ENCODE measurements at places on chromosomes 11 and 22. TPM values are rescaled to one million over a fixed set of nuclear protein-coding genes. Genes with fewer than 3 reads are reported as not detected.

GRCh38 chr11:91947215-91947820 is 277.3 kb upstream of the FAT3 start:
- H3K27ac ChIP-seq, result peak overlapping the region; percentile 6
- H3K4me1 ChIP-seq, result peaks cover 18% of the 10 kb centered on the region
- DNase-seq, result peak; percentile 49

GRCh38 chr22:24683691-24684090 is 80.7 kb downstream of the GGT1 start:
- H3K36me3 ChIP-seq, result no peaks in the 10 kb centered on the region
- no peaks in the 10 kb centered on the region for H3K4me1 ChIP-seq
- H3K4me3 ChIP-seq, result no peak overlapping the region
- H3K27ac ChIP-seq, result no peak overlapping the region
- no peaks in the 10 kb centered on the region for H3K27me3 ChIP-seq

DNA sequence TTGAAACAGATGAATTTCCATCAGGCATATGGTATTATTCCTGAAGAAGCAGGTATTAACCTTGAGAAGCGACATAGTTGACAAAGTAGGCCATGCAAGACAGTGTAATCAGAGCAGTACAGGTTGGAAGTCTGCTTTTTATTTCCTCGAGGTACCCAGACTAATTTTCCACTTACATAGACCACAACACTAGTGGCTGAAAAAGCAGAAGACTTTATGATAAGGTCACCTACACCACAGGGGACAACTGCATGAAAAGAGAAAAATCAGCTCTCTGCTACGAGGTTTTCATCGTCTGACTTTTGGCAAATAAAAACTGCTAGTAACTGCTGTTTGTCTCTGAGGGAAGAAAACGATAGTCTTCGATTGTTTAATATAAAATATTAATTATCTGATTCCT is 77.5 kb downstream of the CNTN5 start:
- no peak overlapping the region for H3K27ac ChIP-seq
- DNase-seq, result no peak
- no peaks in the 10 kb centered on the region for H3K4me1 ChIP-seq
- no peaks in the 10 kb centered on the region for H3K27me3 ChIP-seq
- no peaks in the 10 kb centered on the region for H3K36me3 ChIP-seq

GRCh38 chr11:120248551-120249278 is 8.8 kb downstream of the POU2F3 start:
- no peak overlapping the region for H3K27ac ChIP-seq
- peaks cover 4% of the 10 kb centered on the region for H3K4me1 ChIP-seq
- no peak overlapping the region for H3K4me3 ChIP-seq
- no peaks in the 10 kb centered on the region for H3K36me3 ChIP-seq
- DNase-seq, result no peak

- H3K27ac ChIP-seq, result no peak overlapping the region
- no peaks in the 10 kb centered on the region for H3K27me3 ChIP-seq
- no peaks in the 10 kb centered on the region for H3K4me1 ChIP-seq
- DNase-seq, result no peak
Observed at GRCh38 chr22:49094151-49094550, 733.5 kb downstream of the BRD1 start.

- H3K36me3 ChIP-seq, result no peaks in the 10 kb centered on the region
- DNase-seq, result peak; percentile 37
- peaks cover 6% of the 10 kb centered on the region for H3K27me3 ChIP-seq
- H3K27ac ChIP-seq, result no peak overlapping the region
Observed at GRCh38 chr22:43412808-43413795, 1.3 kb downstream of the MPPED1 start.

DNA sequence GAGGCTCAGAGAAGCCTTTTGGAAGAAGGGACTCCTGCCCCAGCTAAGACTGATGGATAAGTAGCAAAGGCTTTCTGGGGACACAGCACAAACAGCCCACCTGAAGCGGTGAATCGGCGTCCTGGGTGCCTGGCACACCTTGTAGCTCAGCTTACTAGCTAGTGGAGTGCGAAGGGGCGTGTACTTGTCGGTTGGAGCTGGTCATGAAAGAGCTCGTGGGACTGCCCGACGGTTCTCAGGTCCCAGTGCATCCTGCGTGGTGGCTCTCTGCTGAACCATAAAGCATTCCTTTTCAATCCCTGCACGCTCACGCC is 690 bp upstream of the UVRAG start:
- peaks cover 24% of the 10 kb centered on the region for H3K4me1 ChIP-seq
- H3K4me3 ChIP-seq, result peak overlapping the region; percentile 41
- H3K27me3 ChIP-seq, result no peaks in the 10 kb centered on the region
- no peak for DNase-seq

DNA sequence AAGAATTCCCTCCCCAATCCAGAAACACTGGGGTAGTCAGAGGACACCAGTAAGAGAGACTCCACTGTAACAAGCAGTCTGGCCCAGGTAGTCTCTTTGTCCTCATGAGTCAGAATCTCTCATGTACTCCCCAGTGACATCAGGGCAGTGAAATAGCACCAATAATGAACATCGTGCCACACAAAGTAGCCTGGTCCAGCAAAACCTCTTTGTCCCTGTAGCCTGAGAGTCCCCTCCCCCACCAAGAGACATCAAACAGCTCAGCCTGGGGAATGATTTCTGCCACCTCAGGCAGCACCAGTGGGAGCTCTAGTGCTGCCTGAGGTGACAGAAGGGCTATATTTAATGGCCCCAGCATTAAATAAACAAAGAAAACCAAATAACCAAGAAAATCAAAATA is 88.1 kb downstream of the SBF2 start:
- no peaks in the 10 kb centered on the region for H3K36me3 ChIP-seq
- no peak overlapping the region for H3K4me3 ChIP-seq
- no peak for DNase-seq
- H3K27me3 ChIP-seq, result no peaks in the 10 kb centered on the region
- no peak overlapping the region for H3K27ac ChIP-seq

DNA sequence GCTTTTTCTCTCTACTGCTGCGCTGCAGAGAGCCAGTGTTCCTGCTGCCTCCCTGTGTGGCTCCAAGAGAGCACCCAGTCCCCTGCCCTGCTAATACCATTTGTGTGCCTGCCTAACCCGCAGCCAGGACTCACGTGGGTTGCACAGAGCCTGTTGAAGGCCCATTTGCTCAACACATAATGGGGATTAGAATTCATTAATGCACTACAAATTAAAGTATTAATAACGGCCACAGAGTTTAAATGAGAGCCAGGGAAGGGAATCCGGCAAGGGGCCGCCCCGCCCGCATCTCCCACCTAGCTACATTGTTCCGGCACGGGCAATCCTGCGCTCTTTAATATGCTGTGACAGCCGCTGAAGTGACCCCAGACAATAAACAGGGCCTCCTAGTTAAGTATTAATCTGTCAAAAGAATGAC is 211.3 kb downstream of the NXPE2 start:
- no peak overlapping the region for H3K4me3 ChIP-seq
- peaks cover 4% of the 10 kb centered on the region for H3K27me3 ChIP-seq
- H3K36me3 ChIP-seq, result no peaks in the 10 kb centered on the region
- H3K27ac ChIP-seq, result no peak overlapping the region
- DNase-seq, result no peak

GRCh38 chr11:110358336-110358735 is 61.9 kb upstream of the RDX start:
- no peak overlapping the region for H3K4me3 ChIP-seq
- no peaks in the 10 kb centered on the region for H3K36me3 ChIP-seq
- H3K4me1 ChIP-seq, result peaks cover 10% of the 10 kb centered on the region
- DNase-seq, result no peak

- peaks cover 11% of the 10 kb centered on the region for H3K4me1 ChIP-seq
- peak overlapping the region; percentile 67 for H3K4me3 ChIP-seq
- no peaks in the 10 kb centered on the region for H3K36me3 ChIP-seq
- no peak for DNase-seq
- no peaks in the 10 kb centered on the region for H3K27me3 ChIP-seq
Observed at GRCh38 chr11:126304457-126305075, 706 bp downstream of the DCPS start.

DNA sequence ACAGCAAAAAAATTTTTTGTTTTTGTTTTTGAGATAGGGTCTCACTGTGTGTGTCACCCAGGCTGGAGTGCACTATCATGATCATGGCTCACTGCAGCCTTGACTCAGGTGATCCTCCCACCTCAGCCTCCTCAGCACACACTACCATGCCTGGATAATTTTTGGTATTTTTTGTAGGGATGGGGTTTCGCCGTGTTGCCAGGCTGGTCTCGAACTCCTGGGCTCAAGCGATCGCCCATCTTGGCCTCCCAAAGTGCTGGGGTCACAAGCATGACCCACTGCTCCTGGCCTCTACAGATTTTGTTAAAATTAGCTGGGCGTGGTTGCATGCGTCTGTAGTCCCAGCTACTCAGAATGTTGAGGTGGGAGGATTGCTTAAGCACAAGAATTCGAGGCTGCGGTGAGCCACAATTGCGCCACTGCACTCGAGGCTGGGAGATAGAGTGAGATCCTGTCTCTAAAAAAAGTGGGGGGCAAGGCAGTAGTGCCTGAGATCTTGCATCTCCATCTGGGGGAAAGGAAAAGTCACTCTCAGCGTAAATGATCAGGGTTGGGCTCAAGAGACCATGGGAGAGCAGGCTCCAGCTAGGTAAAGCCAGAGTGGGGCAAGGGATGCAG is 10.6 kb upstream of the DGKZ start:
- H3K27me3 ChIP-seq, result peaks cover 15% of the 10 kb centered on the region
- no peak for DNase-seq
- no peak overlapping the region for H3K27ac ChIP-seq
- H3K36me3 ChIP-seq, result no peaks in the 10 kb centered on the region
- H3K4me3 ChIP-seq, result no peak overlapping the region

MRGPRF gene
- total RNA-seq, result 16.8 TPM

FAM180B gene
- not detected for total RNA-seq

Measured in lung (tissue), 17 donors.